ENCODE measurements at places on chromosomes 12 and 14.

DNA sequence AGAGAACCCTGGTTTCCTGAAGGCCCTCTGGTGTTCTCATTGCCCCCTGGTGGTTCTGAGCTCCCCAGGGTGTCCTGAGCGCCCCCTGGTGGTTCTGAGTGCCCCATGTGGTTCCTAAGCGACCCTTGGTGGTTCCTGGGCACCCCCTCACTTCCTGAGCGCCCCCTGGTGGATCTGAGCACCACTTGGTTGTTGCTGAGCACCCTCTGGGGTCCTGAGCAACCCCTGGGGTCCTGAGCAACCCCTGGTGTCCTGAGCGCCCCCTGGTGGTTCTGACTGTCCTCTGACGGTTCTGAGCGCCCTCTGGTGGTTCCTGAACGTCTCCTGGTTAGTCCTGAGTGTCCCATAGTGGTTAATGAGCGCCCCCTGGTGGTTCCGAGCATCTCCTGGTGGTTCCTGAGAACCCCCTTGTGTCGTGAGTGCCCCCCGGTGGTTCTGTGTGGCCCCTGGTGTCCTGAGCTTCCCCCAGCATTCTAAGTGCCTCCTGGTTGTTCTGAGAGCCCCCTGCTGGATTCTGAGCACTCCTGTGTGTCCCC, 568.3 kb downstream of the TMEM121 start:
- DNase-seq, result no peak

DNA sequence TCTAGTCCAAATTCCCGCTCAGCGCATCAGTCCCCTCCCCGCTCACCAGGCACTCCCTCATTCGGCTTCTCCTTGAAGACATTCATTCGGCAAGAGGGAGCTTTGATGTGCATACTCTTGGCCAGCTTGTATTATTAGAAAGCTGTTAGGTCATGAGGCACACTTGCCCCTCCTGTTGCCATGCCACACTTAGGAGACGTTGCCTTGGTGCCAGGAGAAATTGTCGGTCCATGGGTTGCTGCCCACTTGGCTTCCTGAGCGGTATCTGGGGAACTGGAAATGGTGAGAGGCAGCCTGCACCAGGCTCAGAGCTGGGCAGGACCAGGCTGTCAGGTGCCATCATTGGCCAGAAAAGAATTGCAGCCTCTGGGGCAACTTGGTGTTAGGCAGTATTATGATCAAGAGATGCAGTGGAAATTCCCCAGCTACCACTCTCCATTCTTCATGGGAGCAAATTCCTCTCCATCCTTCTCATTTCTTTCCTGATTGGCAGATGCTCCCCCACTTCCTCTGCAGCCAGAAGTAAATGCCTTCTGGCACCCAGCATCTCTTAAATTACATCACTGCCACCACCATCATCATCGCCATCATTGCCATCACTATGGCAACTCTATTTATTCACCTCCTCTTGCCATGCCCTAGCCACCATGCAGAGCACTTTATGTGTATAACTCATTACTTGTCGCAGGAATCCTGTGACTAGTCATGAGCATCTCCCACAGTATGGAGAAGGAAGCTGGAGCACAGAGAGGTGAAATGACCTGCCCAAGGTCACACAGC, 12.4 kb downstream of the CABP1 start:
- no peak for DNase-seq

GRCh38 chr12:33639975-33640374, 200.4 kb upstream of the SYT10 start:
- DNase-seq, result no peak

GRCh38 chr12:110343114-110343513, 60.4 kb downstream of the ANAPC7 start:
- no peak for DNase-seq

GRCh38 chr14:91394105-91395081, 23.2 kb downstream of the CCDC88C start:
- no peak for DNase-seq

DNA sequence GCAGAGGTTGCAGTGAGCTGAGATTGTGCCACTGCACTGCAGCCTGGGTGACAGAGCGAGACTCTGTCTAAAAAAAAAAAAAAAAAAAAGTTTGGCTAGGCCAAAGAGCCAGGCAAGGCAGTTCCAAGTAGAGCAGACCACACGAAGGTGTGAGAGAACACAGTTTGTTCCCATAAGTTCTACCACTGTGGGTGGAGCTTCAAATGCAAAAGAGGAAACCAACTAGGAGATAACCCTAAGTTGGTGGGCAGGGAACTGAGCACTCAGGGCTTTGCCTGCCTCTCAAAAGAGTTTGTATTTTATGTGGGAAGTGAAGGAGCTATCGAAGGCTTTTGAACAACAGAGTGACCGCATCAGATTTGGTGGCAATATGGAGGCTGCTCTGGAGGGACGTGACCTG, 15.1 kb downstream of the SOCS2 start:
- DNase-seq, result no peak

DNA sequence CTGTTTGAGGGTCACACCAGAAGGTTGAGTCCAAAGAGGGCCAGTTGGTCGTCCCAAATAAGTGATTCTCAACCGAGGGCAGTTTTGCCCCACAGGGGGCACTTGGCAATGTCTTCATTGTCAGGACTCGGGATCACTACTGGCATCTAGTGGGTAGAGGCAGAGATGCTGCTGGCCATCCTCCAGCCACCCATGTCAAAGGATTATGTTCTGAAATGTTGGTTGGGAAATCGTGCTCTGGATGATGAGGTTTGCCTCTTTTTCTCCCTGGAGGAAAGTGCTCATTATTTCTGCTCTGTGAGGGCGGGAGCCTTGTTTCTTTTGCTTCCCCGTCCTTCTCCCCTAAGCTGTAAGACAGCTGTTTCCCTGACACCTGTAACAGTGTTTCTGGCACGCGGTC, 3.6 kb downstream of the ZNF839 start:
- DNase-seq, result no peak

DNA sequence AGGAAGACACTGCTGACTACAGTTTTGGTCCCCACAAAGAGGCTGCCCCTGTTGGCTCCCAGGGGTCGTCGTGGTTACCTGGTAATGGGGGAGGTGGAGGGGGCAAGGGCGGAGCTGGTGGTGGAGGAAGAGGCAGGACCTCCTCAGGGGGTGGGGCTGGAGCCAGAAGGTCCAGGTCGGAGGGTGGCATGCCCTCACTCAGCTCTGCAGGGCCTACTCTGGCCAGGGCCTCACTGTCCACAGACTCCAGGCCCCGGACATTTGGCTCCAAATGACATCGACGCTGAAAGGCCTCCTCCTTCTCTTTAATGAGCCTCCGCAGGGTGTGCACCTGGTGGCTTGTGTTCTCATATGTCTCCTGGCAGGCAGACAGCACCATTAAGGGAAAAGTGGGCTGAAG, 28.5 kb downstream of the PRPF40B start:
- DNase-seq, result no peak

DNA sequence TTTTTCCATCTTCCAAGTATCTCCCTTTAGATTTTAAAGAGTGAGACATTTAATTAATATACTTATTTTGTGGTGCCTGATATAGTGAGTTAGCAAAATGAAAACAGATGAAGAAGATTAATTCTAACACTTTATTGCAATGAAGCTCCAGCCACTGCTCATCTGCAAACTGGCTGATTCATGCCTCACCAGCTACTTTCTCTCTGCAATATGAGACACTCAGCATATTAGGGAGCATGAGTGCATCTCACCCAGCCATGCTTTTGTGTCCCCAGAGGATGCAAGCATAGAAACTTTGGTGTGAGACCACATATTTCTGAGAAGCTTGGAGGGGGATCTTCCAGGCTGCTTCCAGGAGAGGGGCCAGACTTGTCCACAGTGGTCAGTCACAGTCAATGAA, 148.6 kb downstream of the BMP4 start:
- DNase-seq, result no peak

GRCh38 chr12:104569346-104570173, 112.8 kb downstream of the CHST11 start:
- no peak for DNase-seq

DNA sequence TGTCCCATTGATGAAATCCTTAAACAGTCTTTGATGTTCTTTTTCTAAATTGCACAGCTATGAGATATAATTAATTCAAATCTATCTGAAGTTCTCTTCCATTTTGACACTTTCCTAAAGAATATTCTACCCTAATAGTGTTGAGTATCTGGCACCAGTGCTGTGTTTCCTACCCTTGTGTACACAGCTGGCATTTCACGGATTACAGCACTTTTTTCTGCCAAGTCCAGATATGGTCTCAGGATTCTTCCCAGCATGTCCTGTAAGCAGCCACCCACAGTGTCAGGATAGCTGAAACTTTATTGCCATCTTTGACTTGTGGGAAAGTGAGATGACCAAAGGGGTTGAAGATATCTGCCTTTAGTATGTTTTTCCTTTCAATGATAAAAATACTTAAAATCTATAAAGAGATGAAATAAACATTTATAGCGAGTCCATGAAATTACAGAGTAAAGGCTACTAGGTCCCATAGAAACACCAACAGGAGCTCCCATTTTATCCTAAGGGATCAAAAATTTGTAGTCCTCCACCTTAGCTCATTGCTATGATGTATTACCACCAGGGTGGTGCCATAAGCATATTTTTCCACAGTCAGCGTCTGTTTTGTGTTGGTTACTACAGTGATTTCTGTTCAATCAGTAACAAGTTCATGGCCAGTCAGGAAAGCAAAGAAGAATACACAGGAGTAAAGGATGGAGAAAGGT, 96.7 kb downstream of the TRHDE start:
- DNase-seq, result no peak

DNA sequence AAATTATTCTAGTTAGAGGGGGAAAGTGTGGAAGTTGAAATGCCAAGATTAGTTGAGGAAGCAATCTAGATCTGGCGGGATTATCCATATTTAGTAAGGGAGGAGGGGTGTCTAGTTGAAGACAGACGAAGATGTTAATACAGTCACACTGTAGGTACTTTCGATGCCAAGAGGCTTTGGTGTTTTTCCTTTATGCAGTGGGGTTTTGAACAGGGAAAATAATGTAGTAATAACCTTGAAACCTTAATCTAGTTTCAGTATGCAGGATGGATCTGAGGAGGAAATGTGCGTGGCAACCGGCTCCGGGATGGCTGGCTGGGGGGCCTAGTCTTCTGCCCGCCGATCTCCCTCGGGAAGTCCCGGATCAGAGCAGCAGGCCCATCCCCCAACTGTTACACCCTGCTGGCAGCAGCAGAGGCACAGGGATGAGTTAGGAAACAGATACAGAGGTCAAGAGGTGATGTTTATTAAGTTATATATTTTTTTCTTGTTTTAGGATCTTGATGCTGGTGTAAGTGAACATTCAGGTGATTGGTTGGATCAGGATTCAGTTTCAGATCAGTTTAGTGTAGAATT, 27.4 kb downstream of the MDM2 start:
- DNase-seq, result no peak

Measured in stimulated activated CD4-positive, alpha-beta T cell treated with anti-CD3 and anti-CD28 coated beads, Interleukin-1b, Interleukin-23, amount 100 ng/mL, for 4 hours (primary cell).